Urothelium cell line (cell line): ENCODE measurements at places on chromosomes 16 and 17.
A peak's percentile ranks its signal among the peaks of the same experiment; 100 is the strongest.

GRCh38 chr17:40827746-40828453 is 5.5 kb upstream of the KRT10 start:
- DNase-seq: no peak

DNA sequence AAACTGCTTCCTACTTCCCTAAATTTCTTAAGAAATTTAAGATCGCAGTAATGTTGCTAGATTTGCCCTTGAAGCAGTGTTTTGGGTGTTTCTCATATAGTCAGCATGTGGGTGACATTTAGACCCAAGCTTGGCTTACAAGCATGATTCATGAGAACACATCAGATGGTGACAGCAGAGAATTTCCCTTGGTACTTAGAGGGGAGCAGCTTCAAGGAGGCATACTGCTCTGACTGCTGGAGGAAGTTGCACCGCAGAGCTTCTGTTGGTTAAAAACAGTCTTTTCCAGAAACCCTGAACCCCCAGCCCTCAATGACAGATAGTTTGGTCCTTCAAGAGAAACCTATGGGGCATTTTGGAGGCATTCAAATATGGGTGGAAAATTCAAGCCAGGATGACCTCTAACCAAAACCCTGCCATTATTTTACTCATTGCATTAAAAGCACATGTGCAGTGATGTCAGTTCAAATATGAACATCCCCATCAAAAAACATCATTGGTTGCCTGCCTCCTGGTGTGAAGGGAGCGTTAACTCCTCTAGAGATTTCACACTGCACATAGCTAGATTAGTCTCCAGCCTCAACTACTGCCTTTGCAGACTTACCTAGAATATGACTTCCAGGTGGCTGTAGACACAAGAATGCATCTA is 201.5 kb upstream of the CACNG5 start:
- DNase-seq: no peak

DNA sequence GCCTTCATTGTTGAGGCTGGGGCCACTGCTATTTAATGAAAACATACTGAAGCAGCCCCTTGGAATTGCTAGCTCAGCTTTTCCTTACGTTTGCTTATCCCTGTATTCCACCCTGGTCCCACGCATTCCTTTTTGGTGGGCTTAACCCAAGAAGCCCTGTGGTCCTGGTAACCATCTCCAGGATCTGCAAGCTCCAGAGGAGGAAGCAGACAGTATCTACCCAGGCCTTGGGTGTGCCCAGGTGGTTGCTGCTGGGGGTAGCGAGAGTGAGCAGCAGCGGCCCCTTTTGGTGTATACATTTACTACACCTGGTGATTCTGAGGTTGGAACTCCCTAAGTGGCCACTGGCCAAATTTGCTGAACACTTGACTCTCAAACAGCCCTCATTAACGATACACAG is 97.7 kb downstream of the CBLN1 start:
- DNase-seq: no peak

GRCh38 chr16:82281544-82281943 is 111.5 kb upstream of the MPHOSPH6 start:
- DNase-seq: no peak

GRCh38 chr17:64538508-64539130 is 31.8 kb downstream of the CEP95 start:
- no peak for DNase-seq

GRCh38 chr17:31155208-31155810 is 60.5 kb downstream of the NF1 start:
- no peak for DNase-seq

GRCh38 chr17:44147812-44148211 is 6.1 kb downstream of the HROB start:
- no peak for DNase-seq

GRCh38 chr17:1865252-1866037 is 35.6 kb downstream of the RPA1 start:
- peak; percentile 47 for DNase-seq

GRCh38 chr16:57069635-57070370 is 22.6 kb upstream of the CPNE2 start:
- DNase-seq: no peak

GRCh38 chr17:72488555-72489271 is 367.9 kb downstream of the SOX9 start:
- no peak for DNase-seq

GRCh38 chr16:80803339-80804055 is 901 bp downstream of the CDYL2 start:
- DNase-seq: peak; percentile 74

- no peak for DNase-seq
Observed at GRCh38 chr16:57480754-57481230, 5.5 kb downstream of the DOK4 start.

- DNase-seq: peak; percentile 80
Observed at GRCh38 chr17:30104575-30105339, 11.9 kb upstream of the NSRP1 start.

DNA sequence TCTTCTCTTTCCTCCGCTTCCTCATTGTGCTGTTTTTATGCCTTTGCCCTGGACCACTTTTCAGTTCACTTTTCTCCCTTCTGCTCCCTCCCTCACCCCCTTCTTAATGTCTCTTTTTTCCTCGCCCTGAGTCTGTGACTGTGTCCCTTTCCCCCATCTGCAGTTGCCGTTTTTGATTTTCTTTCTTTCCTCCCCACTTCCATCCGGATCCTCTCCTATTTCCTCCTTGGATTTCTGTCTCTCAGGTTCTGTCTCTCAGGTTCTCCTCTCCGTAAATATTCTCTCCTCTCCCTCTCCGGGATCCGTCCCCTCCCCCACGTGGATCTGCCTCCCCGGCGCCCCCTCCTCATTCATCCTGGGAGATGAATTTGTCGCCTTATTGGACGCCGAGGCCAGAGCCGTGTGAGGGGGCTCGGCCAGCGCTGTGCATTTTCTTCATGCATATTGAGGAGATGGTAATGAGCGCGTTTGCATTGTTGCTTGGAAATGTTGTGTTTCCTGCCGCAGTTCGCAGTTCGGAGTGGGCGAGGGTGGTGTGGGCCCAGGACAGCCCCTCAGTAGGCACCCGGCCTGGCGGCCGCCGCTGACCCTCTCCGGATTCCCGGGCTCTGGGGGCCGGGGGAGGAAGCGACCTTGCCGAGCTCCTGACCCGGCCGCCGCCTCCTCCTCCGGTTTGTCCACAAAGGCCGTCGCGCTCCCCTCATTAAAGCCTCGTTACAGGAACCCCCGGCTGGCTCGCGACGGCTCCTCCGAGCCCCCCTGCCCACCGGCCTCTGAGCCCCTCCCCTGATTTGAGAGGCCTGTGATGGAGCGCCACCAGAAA is 4.5 kb upstream of the IRX3 start:
- no peak for DNase-seq

DNA sequence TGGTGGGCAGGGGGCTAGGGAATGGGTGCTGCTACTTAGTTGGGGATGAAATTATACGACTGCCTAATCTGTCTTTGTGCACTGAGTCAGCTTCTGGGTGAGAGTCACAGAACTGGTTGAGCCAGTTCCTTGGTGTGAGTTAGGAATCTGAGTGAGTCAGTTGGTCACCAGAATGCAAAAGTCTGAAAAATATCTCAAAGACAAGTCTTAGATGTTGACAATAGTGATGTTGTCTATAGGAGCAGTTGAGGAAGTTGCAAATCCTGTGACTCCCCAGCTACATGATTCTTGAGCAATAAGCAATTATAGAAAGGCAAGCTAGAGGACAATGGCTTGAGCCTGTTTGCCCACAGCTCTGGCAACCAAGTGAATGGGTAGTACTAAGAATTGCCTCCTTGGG is 399.2 kb downstream of the CNTNAP4 start:
- no peak for DNase-seq

- DNase-seq: peak; percentile 98
Observed at GRCh38 chr17:27293898-27294688, at the start of gene WSB1. TSS of gene WSB1 (plus strand) at chr17:27294114. CDS start at chr17:27294396, 282 bp downstream.

- peak; percentile 51 for DNase-seq
Observed at GRCh38 chr16:67158637-67159600, 790 bp downstream of the TRADD start.
